ENCODE measurements at places on chromosomes 1 and 21.

DNA sequence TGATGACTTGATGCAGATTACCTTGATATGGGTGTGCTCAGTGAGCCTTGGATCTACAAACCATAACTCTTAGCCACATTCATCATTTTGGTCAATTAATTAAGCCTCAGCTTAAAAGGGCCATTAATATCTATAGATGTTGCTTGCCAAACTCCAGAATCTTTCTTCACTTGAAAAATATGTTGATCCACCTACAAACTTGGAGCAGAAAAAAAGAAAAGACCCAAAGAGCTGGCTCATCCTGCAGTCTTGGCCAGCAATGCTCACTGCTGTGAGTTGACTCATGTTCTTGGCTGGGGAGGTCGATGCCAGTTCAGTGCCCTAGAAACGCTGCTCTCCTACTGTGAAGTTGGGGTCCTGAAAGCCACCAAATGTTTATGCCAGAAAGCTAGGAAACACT lies 75.4 kb downstream of the DPT start:
- no peak for DNase-seq

GRCh38 chr1:198686069-198686728 lies 47.4 kb downstream of the PTPRC start:
- DNase-seq, result no peak

DNA sequence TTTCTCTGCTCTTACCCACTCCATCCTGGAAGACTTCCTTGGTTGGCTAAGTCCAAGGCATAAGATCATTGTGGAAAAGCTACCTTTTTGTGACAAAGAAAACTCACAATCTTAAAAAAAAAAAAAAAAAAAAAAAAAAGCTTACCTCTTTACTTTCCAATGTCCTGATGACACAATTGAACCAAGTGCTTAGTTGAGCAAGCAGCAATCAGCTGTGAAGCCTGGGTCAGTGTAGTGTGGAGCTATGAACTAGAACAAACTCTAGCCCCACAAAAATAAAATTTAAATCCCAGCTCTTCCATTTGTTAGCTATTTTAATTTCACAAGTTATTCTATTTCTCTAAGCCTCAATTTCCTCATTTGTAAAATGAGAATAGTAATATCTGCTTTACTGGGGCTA lies 647.6 kb downstream of the LMO4 start:
- DNase-seq, result no peak

DNA sequence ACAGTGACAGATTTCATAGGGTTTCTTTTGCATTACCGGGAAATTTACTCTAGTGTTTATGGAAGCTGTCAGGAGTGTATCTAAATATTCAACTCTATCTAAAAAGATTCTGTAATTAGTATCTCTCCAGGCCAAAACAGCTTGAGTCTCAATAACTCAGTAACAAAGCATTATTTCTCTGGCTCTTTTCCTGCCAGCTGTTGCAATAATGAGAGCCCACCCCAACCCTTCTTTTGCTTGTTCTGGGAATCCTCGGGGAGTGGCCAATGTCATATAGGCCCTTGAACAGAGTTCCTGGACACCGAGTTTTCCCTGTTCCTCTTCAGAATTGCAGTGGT lies 120.1 kb upstream of the SGIP1 start:
- DNase-seq, result no peak

DNA sequence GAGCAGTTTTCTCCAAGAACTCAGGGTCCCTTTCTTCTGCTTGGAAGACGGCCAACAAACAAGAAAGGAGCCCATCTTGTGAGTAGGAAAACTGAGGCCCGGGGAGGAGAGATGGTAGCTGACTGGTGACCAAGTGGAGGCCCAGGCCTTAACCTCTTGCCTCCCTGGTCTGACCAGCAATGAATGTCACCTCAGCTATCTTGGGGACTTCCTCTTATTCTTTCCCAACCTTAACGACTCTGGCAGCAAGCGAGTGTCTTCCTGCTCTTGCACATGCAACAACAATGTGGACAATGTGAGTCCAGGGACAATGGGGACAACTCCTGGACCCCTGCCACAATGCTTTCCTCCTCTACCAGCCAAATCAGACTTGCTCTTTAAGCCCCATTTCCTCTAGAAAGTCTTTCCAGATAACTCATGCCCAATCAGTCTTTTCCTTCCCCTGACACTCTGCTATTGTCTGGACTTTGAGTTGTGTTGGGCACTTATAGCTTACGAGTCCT lies 12.6 kb downstream of the HSPG2 start:
- DNase-seq, result no peak

GRCh38 chr21:25307489-25307888 lies 299.8 kb downstream of the MRPL39 start:
- no peak for DNase-seq

GRCh38 chr1:818618-819291 lies 105.0 kb upstream of the SAMD11 start:
- no peak for DNase-seq

DNA sequence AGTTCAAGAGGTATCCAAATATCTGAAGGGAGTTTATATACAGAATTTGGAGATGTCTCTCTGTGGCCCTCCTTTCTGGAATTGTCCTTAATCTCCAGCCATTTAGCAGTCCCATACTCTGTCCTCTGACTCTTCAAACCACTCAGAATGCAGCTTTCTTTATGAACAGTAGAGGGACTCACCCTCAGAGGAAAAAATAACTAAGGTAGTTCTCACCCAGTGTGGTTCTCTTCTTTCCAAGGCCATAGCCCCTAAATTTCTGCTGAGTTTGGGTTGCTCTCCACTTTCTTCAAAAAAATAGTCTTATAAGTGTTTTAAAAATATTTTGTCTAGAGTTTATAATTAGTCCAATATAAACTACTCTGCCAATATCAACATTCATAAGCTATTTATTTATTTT lies 369.7 kb downstream of the MATN1 start:
- DNase-seq, result no peak

DNA sequence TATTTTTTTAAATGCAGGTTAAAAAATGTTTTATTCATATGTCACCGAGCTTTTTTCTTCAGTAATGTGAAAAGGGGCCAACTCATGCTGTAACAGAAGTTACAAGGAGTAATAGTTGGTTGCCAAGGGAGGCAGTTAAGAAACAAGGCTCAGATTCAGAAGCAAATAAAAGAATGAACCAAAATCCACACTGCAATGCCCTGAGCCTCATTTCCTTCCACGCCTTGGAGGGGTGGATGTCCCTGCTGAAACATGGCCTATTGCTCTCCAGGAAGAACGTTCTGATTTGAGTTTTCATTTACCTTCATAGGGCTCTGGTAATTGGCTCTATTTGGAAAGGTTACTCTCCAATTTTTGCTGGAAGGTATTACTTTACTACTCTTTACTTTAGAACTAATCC lies 24.4 kb downstream of the ALG14 start:
- DNase-seq, result no peak

GRCh38 chr1:219503604-219504003 lies 109.3 kb downstream of the ZC3H11B start:
- no peak for DNase-seq

GRCh38 chr1:33274446-33274845 lies 18.2 kb downstream of the ZNF362 start:
- no peak for DNase-seq

DNA sequence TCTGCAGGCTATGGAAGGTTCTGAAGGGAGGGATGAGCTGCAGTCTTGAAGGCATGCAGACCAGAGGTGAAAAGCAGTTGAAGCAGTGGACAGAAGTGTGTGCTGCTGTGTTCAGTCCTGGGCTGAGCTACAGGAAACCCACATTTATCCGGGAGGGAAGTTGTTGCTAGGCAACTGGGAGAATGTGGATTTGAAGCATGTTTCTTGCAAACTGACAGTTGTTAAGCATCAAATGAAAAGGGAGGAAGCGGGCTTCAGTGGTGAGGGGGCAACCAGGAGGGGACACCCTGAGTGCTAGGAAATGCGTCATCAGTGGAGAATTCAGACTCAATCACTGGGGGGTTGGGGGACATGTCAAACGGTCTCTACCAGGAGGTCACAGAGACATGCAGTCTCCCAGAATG lies 28.7 kb downstream of the ABCA4 start:
- no peak for DNase-seq

DNA sequence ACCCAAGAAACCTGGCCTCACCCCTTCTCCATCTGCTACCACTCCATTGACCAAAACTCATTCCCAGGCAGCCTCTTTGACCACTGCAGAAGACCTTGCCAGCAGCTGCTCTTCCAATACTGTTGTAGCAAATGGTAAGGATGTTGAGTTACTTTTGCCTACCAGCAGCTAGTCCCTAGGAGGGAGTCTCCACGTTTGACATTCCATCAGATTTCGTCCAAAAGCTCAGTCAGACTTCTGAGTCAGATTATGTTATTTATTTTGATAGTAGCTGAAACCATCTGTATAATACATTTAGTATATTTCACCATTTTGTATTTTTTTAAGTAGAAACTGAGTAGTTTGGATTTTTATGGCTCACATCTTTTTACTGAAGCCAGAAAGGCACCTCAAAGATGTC lies 51.5 kb upstream of the WNT2B start:
- no peak for DNase-seq

DNA sequence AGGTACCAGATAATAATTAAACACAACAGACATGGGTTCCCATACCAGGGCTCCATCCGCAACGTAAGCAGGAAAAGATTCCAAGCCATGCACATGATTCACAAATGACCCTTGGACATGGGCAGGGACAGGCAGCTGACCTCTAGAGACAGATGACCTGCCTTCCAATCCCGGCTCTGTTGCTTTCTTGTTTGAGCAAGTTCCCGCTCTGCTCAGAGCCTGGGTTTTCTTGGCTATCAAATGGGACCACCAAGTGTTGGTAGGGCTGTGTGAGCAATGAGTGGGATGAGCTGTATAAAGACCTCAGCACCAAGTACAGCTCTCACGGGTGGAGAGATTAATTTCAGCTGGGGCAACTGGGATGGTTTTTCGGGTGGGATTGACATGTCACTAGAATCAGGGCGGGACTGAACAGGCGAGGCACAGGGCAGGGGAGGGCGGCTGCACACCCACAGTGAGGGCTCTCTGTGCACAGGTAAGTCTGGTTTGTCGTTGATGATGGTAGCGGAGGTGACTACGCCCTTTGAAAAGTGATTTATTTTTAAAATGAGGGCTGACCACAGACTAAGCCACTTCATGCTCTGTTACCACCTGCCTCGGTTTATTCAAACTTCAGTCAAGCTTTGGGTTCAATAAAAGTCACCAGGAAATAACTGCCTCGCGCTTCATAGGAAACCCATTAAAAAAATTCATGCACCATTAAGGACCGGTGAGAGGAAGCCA lies 57.5 kb upstream of the IFFO2 start:
- DNase-seq, result no peak

- peak; percentile 74 for DNase-seq
Measured at GRCh38 chr1:1208713-1209433, 2.5 kb upstream of the TNFRSF18 start.

- DNase-seq, result no peak
Measured at GRCh38 chr1:32361308-32361673, 994 bp downstream of the FAM229A start.

GRCh38 chr1:240527086-240527485 lies 84.9 kb downstream of the GREM2 start:
- no peak for DNase-seq

- no peak for DNase-seq
Measured at GRCh38 chr1:30275926-30276764, 447.2 kb downstream of the MATN1 start.

DNA sequence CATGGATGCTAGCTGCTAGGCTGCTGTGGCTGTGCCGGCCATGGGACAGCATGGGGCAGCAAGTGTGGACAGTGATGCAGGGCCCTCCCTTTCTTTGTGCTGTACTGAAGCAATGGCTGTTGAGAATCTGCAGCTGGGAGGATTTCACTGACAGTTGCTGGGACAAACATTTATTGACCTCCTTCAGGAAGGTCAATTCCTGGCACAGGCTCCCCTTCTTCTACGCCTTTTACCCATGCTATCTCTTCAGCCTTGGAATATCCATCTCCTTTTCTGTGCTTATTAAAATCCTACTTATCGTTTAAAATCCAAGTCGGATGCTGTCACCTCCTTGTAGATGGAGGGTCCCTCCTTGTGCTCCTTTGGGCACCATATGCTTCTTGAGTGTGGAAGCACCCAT lies 213.1 kb upstream of the USP24 start:
- no peak for DNase-seq

GRCh38 chr1:215056584-215056983 lies 26.0 kb upstream of the KCNK2 start:
- DNase-seq, result no peak

DNA sequence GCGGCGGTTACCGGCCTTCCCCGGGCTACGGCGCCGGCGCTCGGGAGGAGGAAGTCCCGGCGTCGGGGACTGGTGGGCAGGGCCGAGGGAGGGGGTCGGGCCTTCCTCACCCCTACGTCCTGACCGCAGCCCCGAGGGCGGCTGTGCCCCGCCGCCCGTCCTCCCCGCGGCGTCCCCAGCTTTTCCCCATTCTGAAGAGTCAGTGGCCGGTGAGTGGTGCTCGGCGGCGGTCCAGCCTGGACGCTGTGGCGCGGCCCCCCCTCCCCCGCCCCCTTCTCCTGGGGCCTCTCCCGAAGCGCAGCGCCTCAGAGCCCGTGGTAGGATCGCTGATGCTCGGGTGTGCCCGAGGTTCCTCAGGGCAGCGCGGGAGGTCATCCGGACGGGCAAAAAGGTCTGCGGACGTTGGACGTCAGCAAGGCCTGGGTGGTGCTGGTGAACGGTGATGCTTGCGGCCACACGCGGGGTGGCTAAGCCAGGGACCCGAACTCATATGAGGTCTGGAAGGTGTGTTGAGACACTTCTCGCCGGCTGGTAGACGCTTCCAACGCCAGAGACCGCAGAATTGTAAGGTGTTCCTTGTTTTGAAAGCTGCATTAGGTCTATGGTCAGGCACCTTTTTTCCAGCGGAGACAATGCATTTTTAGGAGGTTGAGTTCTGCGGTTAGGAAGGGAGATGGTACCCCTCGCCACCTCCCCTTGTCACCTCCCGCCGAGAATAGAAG lies 725 bp downstream of the SLC25A33 start:
- DNase-seq, result peak; percentile 78

GRCh38 chr1:27044613-27045151 lies 32.0 kb upstream of the TENT5B start:
- DNase-seq, result peak; percentile 89

DNA sequence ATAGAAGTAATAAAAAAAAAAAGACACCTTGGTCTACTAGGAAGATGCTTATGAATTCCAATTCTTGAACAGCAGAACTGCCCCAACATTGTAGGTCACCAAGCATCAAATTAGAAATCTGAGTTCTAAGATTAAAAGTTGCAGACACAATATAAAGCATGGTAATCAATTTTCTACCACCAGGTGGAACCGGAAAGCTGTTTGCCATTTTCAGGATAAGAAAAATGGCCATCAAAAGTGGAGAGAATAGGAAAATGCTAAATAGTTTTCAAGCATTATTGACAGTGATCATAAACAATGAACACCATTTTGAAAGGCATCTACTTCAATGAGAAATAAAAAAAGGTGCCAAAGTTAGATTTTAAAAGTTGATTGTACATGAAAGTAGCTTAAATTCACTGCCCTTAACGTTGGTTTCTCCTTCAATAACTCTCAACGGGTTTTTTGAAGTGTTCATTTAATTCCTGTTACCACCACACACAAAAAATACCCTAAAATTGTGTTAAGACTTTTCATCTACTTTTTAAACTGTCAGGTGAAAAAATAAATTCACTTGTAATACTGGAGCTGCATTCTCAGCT lies 252.9 kb downstream of the KCNT2 start:
- no peak for DNase-seq

Data from K562 (cell line).